ENCODE measurements at places on chromosomes 12 and 14.

DNA sequence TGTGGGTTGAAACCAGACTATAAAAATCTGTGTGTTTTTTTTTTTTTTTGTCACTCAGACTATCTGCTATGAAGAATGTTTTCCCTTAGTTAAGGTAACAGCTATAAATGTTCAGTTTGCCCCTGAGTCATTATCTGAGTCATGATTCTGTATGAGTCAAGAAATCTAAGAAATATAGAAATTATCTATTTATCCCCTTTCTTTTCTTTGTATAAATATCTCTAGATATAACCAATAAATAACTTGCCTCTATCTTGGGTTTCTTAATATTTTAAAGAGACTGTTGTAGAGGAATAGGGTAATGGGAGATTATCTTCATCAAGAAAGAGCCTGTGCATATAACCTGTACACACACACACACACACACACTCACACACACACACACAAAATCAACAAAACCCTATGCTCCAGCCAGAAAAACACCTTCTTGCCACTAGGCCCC lies 161.7 kb upstream of the EEA1 start:
- DNase-seq: no peak

DNA sequence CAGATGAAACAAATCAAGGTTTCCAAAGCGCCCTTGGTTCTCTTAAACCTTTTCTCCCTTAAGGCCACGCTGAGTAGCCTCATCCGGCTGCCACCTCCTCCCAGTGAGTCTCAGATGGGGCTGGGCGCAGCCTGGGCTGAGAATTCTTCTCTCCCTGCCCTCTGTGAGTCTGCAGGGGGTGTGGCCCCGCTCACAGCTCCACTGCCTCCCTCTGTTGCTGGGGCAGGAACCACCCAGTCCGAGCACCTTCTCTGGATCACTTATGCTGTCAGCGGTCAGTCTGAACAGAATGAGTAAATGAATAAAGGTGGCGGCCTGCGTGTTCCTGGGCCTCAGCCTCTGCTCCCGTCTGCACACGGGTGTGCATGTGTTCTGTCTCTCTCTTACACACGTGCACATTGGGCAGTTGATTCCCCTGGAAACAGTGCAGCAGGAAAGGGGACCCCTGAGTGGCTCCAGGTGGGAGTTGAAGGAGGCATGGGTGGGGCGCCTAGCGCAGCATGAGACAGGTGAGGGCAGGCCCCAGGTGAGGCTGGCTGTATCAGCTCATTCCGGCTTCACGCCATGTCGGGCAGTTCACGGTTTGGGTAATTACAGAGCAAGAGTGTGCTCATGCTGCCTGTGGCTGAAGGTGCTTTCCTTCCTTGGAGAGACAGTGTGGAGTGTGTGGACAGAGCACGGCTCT lies 4.3 kb downstream of the PAPLN start:
- no peak for DNase-seq

DNA sequence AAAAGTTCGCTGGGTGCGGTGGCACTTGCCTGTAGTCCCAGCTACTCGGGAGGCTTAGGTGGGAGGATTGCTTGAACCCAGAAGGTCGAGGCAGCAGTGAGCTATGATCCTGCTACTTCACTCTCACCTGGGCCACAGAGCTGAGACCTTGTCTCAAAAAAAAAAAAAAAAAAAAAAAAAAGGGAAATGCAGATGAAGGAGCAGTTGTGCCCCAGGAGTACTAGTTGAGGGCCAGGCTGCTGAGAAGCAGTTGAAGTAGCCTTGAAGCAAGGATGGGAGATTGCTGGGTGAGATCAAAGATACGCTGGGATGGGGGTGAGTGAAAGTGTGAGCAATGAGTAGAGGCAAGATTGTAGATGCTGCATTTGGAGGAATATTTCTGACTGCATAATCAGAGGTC lies 93.4 kb upstream of the DNM1L start:
- no peak for DNase-seq

DNA sequence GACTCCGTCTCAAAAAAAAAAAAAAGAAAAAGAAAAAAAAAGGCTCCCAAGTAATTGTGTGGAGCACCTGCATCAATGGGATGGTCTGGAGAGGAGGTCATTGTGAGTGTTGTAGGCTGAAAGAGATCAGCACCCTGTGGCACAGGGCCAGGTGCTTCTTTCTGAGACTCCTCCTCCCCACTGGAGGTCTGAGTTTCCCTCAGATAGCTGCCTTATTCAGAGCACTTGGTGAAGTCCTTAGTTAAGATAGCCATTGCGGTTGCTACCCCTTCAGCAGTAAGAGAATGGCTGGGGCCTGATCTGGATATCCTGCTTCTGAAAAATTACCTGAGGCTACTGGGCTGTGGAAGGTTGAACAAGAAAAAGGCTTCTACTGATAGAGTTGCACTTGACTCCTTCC lies 69.8 kb downstream of the ANO6 start:
- no peak for DNase-seq

GRCh38 chr12:67498991-67499390 lies 149.6 kb upstream of the DYRK2 start:
- DNase-seq: no peak

GRCh38 chr14:31969699-31970240 lies 107.3 kb upstream of the ARHGAP5 start:
- DNase-seq: no peak

- DNase-seq: no peak
These were observed 306.3 kb downstream of the CACNA1C start for GRCh38 chr12:2358986-2359658.

All from fibroblast of skin of left biceps (primary cell).